ENCODE measurements at places on chromosomes 4 and X.
A peak's percentile ranks its signal among the peaks of the same experiment; 100 is the strongest.

DNA sequence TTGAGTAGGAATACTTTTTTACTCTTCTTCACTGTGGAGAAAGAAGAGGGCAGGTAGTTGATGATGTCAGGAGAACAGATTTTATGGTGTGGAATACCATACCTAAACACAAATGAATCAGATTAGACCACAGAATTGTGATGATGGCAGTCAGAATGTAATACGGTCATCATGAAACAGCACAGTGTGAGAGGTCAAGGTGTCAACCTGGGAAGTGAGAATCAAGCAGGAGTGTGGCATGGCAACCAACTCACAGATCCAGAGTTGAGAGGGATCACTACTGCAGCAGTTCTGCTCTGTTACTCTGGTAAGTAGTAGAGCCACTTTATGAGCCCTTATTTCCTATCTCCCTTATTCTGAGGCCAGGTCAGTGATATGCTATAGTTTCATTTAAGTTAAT is 27.7 kb downstream of the METTL14 start:
- DNase-seq: peak; percentile 13

GRCh38 chr4:8876982-8877779 is 5.5 kb upstream of the HMX1 start:
- DNase-seq: no peak

DNA sequence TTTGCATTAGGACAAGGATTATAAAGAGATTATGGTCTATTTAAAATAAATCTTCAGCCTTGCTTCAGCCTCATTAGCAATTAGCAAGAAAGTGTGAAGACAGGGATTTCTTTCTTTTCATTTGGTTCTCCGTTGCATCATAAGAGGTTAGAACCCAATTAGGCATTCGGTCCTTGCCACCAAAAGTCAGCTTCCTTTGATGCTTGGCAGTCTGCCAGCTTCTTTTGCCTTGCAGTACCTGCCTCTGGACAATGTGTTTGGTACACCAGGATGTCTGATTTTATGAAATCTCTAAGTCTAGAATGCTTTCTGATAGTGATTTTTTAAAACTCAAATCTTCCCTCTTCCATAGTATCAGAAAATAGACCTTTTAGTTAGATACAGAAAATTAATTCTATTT is 12.4 kb downstream of the SMIM20 start:
- no peak for DNase-seq

DNA sequence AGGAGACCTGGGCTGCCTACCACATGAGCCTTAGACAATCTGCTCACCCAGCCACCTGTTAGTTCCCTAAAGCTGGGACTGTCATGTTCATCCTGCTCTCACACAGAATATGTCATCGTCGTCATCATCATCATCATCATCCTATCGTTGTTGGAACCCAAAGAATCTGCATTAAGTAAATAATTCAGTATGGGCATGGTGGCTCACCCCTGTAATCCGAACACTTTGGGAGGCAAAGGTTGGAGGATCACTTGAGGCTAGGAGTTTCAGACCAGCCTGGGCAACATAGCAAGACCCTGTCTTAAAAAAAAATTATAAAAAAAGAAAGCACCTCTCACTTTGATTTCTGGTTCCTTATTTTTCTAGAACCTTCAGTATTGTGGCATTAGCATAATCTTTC is 6.4 kb downstream of the ENOPH1 start:
- DNase-seq: no peak

GRCh38 chr4:85448906-85449890 is 25.8 kb upstream of the ARHGAP24 start:
- DNase-seq: no peak

DNA sequence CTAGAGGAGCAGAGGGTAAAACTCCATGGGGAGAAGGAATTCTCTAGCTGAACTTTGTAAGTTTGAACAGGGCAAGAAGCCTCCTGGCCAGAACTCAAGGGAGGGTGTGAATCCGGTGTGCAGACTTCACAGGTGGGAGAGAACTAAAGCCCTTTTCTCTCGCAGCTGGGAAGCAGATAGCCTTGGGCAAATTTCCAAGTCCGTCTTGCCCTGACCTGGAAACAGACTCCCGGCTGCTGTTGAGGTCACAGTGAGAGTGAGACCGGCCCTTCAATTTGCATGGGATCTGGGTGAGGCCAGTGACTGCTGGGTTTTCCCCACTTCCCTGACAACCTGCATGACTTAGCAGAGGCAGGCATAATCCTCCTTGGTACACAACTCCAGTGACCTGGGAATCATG is 94.5 kb upstream of the ZNF827 start:
- DNase-seq: no peak

DNA sequence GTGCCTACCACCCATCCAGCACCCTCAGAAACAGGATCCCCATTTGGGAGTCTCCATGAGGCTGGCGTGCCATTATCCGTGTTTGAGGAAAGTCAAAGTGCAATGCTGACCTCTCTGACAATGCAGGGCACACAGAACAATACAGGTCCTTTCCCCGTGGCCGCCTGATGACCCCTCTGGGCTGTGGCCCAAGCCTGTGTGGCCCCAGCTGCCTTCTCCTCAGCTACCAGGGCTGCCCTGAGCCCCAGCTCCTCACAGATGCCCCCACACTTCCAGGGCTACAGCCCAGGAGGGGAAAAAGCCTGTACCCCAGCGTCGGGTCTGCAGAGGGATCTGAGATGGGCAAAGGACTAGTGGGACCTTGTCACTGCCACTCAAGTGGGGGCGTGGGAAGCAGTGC is 15.5 kb downstream of the ZFYVE28 start:
- no peak for DNase-seq

- peak; percentile 44 for DNase-seq
Measured at GRCh38 chr4:174156239-174156826, 127.1 kb downstream of the FBXO8 start.

DNA sequence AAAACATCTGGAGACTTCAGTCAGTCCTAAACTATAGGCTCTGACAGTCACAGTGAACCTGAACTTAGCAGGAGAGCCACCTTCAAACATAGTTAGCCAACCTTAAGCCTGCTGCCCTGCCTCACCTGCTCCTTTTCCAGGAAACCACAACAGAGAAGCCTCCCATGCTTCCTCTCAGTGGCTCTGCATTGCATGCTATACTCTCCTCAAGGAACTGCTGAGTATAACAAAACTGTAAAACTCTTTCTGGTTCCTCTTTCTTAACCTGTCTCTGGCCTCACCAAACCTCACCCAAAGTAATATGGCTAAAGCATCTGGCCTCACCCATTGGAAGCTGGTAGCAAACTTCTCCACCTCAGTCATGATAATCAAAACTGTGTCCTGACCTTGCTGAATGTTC is 122.1 kb downstream of the ANKRD50 start:
- no peak for DNase-seq

DNA sequence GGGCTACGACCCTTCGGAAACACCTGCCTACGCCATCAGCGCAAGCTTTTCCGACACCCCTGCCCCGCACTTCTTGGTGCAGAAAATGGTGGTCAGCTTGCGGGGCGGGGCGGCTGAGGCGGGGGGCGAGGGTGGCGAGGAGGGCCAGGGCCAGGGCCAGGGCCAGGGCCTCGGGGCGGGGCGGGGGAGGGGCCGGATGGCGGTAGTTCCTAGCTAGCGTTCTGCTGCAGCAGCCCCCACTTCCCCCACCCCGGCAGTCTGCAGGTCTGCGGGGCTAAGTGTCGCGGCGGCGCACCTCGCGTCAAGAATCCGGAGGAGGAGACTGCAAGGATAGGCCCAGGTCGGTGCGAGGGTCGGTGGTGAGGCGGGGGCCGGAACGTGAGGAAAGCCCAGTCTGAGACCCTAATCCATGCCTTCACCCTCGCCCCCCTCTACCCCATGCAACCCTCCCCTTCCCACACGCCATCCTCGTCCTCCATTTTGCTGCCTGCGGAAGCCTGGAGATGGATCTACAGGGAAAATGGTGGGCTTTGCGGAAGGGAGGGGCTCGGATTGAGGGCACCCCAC is 600 bp downstream of the BEX4 start:
- peak; percentile 21 for DNase-seq

- DNase-seq: no peak
Measured at GRCh38 chrX:7503251-7503650, 339.7 kb upstream of the VCX start.

- no peak for DNase-seq
Measured at GRCh38 chr4:9608300-9608699, 164.1 kb downstream of the DEFB131A start.

DNA sequence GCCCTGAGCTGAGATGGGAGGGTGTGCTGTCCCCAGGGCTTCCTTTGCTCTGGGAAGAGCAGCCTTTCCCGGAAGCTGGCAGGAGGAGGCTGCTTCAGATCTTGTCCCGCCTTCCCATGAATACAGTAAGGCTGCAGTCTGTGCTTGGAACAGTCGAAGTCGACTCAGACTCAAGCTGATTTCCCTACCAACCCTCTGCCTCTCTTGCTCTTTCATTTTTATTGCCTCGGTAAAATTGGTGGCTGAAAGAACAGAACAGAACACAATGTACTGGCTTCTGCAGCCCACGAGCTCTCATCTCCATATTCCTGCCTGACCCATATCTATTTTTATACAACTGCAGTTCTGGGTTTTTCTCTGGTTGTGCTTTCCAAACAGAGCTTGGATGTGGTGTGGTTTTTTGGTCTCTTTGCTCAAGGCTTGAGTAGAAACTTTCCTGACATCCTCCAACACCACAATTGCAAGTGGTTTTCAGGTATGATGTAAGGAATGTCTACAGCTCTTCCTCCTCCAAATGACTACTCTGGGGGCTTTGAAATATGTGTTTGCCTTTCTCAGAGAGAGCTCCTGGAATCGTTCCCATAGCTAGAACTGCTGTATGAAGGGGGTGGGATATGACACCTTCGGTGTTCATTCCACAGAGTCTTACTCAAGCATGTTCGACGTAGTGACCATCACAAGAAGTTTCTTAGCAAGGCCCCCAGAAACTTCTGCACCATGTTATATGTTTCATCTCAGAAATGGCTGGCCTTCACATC is 61.3 kb downstream of the ENPP6 start:
- peak; percentile 27 for DNase-seq

GRCh38 chrX:132842460-132843238 is 115.8 kb downstream of the HS6ST2 start:
- no peak for DNase-seq

DNA sequence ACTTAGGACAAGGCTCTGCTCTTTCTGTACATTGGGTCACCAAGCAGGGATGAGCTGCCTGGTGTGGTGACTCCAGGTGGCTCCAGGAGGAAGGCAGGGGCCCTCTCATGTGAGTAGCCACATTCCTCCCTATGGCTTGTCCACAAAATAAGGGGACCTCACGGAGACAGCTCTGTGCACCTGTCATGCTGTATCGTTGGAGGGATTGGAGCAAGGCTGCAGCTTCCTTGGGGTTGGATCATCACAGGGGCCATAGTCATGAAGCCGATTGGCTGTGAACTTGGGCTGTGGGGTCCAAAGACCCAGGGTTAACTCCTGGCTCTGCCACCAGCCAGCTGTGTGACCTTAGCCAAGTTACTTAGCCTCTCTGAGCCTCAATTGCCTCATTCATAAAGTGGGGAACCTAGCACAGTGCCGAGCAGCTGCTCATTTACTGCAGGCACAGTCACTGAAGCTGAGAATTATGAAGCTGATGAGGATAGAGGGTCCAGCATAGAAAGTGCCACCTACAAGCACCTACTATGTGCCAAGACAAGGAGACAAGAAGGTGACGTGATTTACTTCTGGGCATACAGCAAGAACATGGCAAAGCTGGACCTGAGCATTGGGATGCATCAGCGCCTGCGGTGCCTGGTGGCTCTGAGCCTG is 11.8 kb upstream of the KIAA0232 start:
- DNase-seq: no peak

GRCh38 chr4:10677796-10678497 is 6.6 kb downstream of the CLNK start:
- no peak for DNase-seq

GRCh38 chrX:39336671-39337311 is 535.5 kb downstream of the MID1IP1 start:
- DNase-seq: no peak

- DNase-seq: no peak
Measured at GRCh38 chr4:95091272-95091671, 333.5 kb downstream of the BMPR1B start.

Data from fibroblast of skin of right quadriceps (primary cell).